ENCODE measurements at places on chromosomes 2 and 18.

- no peak for DNase-seq
Measured at GRCh38 chr2:180562378-180562777, 418.0 kb upstream of the UBE2E3 start.

DNA sequence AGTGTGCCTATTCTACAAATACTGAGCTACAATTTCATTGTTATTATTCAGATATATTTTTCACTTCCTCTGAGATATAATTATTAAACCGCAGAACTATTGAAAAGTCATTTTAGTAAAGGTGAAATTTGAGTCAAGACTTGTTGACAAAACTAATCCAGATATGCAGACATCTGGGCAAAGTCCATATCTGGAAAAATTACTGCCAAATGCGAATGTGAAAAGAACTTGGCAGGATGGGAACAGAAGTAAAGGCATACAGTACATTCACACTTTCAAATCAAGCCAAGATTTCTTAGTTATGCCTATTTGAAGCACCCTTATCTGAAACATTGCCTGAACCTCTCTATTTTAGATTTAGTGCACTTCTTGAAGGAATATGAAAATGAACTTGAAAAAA is 923.6 kb downstream of the CCDC85A start:
- DNase-seq, result no peak

DNA sequence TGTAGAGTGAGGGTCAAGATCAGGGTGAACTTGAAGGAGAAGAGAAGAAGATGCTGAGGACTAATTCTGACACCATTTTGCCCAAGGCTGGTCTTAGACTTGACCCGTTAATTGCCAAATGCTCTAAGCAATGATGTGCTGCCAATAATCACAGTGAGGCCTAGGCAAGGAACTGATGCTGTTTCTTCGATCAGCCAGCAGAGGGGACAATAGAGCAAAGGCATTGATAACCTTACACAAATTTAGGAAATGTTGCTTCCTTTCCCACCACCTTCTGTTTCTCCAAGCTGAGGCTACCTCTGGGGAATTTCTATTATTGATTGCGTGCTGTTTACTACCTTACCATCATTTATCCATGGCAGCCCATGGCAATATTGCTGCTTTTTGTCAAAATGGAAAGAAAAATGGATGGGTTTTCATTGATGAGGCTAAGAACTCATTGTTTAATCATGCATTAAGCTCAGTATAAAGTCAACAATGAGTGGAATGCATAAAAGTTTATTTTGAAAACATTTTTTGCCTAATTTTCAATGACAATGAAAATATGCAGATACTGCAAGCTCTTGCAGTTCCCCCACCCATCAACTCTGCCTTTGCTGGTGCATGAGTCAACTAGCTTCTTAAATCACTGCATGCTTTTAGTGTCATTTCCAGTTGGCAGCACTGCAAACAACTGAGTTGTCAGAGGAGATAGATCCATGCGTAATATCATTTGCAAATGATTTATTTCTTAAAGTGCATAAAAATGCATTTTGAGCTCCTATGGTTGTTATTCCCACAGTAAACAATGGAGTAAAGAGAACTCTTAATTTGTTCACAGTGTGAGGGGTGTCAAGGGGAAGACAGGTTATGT is 116.4 kb upstream of the NYAP2 start:
- DNase-seq, result no peak

DNA sequence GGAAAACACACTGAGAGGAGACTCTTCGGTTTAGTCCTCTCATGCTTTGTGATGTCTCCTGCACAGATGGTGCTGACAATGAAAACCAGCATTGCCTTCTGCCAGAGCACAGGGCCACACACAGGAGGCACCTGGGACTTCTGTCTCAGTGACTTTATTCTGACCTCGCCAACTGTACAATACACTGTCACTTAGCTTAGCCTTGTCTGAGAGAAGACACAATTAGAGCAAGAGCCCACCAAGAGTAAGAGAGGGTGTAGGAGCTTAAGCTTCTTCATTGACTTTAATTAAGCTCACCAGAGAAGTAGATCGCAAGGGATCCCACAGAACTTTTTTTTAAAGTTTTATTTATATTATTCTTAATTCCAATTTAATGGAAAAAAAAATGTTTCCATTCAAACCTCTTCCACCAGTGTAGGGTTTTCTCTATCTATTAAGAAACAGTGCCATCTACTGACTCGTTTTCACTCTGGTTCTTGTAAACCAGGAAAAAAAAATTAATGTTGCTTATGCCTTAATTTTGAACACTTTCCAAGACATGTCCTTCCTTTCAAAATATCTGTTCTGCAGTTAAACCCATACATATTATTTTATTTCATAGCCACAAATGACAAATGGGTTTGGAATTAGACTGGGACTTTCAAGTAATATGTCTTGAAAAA is 42.4 kb upstream of the DDX18 start:
- no peak for DNase-seq

- DNase-seq, result no peak
Measured at GRCh38 chr2:4553241-4553640, 849.9 kb downstream of the DCDC2C start.

DNA sequence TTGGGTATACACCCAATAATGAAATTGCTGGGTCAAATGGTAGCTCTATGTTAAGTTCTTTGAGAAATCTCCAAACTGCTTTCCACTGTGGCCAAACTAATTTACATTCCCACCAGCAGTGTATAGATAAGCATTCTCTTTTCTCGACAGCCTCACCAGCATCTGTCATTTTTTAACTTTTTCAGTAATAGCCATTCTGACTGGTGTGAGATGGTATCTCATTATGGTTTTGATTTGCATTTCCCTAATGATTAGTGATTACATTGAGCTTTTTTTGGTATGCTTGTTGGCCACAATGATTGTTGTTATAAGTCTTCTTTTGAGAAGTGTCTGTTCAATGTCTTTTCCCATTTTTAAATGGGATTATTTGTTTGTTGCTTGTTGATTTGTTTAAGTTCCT is 50.4 kb upstream of the EPAS1 start:
- no peak for DNase-seq

DNA sequence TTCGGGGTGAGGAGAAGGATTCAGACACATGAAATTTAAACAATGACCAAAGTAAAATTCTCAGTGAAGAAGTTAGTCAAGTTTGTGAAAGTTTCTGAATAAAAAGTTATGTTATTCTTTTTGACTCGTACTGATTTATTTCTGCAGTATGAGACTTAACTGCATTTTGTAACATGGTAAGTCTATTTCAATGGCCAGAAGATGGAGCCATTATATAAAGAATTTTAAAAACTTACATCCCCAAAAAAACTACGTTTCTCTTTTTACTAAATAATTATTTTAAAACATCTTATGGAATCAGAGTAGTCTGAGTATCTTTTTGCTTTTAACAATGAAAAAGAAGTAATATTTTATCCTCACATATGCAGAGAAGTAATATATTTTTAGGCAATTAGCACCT is 51.4 kb upstream of the SCN1A start:
- no peak for DNase-seq

DNA sequence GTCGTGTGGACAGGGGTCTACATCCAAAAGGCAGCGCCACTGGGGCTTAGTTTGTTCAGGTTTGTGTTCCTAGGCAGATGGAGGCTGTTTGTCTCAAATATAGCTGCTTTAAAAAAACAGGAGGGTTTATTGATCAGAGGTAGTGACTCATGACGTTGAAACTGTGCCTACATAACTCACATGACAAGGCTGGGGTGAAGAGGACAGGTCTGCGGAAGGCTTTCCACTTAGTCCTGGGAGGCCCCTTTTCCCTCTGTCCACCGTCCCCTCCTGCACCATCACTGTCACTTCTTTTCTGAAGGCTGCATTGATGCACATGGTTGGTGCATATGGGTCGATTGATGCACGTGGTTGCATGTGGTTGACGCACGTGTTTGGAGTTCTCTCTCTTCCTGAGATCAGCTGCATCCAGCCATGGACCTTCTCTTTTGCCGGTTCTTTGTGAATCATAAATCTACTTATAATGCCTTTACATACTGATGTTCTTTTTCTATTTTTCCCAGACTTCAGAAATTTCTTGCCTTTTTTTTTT is 10.9 kb downstream of the SH3RF3 start:
- no peak for DNase-seq
